Large intestine (tissue), 12 donors: ENCODE measurements at places on chromosomes 6 and 20. TPM values are rescaled to one million over a fixed set of nuclear protein-coding genes. Genes with fewer than 3 reads are reported as not detected.

- no peaks in the 10 kb centered on the region for H3K27me3 ChIP-seq
- H3K36me3 ChIP-seq, result no peaks in the 10 kb centered on the region
- no peaks in the 10 kb centered on the region for H3K4me1 ChIP-seq
- H3K27ac ChIP-seq, result no peak overlapping the region
- DNase-seq, result no peak
Measured at GRCh38 chr6:29425075-29425474, 10.3 kb downstream of the OR12D1 start.

DNA sequence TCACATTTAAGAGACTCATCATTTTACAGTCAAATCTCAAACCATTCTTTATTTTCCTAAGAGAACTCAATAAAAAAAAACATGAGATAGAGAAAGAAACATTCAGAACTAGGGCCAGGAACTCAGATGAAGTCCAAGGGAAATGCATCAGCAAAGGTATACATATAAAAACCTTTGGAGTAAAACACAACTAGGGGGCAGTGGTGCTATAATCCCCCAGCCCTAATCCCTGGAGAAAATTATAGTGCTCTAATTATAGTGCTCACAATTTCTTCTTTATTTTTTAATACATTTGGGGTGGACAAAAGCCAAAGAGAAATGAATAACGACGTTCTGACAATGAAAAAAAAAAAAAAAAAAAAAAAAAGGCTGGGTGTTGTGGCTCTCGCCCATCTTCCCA, 100.6 kb upstream of the EMILIN3 start:
- no peaks in the 10 kb centered on the region for H3K27me3 ChIP-seq
- no peak for DNase-seq
- H3K36me3 ChIP-seq, result peaks cover 46% of the 10 kb centered on the region
- no peaks in the 10 kb centered on the region for H3K4me1 ChIP-seq

GRCh38 chr6:11492464-11493290, 44.9 kb upstream of the TMEM170B start:
- H3K27ac ChIP-seq, result no peak overlapping the region
- DNase-seq, result no peak
- no peaks in the 10 kb centered on the region for H3K27me3 ChIP-seq
- H3K4me3 ChIP-seq, result no peak overlapping the region

DNA sequence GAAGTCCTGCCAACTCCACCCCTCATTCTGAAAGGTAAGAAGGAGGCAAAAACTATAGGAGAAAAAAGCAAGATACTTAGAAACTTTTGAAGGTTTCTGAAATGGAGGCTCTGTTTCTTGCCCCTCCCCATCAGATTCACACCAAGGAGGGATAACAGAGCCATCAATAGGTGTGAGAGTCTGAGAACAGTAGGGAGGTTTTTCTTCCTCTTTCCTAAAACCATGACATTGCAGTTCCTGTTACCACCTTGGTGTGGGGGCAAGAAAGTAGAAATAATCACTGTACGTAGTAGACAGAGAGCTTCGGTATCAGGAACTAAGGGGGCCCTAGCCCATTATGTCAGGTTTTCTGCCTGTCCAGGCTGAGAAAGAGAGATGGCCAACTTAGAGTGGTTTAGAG, 333.3 kb upstream of the SYNCRIP start:
- H3K27me3 ChIP-seq, result no peaks in the 10 kb centered on the region
- no peaks in the 10 kb centered on the region for H3K36me3 ChIP-seq
- no peak overlapping the region for H3K4me3 ChIP-seq
- no peak overlapping the region for H3K27ac ChIP-seq
- no peaks in the 10 kb centered on the region for H3K4me1 ChIP-seq

DNA sequence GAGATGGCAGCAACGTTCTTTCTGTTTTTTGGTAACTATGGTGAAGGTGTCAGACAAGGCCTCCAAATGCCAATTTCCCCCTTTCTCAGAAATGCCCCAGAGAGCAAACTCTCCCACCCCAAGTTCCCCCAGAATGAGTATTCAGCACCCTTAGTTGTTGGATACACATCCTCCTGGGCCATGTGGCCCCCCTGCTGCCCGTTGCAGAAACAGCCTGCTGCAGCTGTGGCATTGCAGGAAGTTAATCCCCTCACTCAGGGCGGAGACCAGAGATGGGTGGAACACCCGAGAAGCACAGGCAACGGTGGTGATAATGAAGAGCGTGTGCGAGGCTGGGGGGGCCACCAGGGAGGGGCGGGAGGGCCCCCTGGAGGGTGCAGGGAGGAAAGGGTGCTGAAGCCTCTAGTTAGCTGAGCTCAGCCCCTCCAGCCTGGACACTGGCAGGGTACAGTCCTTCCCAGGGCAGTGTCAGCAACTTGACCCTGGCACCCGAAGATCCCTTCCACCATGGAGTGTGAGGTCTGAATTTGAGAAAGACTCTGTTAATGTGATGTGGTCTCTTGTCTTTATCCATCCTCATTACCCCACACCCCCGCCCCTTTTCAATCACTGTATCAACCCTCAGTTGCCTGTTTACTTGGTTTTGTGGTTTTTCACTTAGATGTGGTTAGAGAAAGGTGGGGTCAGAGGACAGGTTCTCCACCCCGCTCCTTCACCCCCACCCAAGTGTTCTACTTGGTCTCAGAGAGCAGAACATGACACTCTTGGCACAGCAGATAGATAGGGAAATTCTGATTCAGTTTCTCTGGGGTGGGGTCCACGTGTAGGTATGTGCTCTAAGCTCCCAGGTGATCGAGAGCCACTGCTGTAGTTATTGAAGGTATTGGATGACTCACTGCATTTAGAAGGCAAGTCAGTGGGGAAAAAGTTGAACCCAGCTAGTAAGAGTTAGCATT, 208.8 kb upstream of the SUPT3H start:
- H3K27me3 ChIP-seq, result no peaks in the 10 kb centered on the region
- no peak overlapping the region for H3K4me3 ChIP-seq
- peaks cover 4% of the 10 kb centered on the region for H3K4me1 ChIP-seq
- DNase-seq, result no peak
- no peak overlapping the region for H3K27ac ChIP-seq

DNA sequence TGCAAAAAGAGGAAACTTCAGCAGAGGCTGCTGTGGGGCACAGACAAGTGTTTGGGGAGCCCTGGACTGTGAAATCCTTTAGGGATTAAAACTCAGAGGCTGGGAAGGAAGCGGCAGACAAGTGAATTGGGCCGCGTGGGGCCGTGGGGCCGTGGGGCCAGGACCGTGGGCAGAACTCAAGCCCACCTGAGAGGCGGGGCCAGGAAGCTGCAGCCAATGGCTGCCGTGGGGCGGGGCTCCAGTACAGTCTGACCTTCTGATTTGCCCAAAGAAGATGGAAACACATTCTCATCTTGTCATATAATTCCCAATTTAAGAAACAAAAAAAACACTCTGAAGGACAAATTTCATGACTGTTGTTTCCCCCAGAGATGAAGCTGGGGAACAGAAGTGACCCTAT, 55.4 kb downstream of the ANKRD60 start:
- no peak overlapping the region for H3K4me3 ChIP-seq
- H3K27ac ChIP-seq, result no peak overlapping the region
- H3K27me3 ChIP-seq, result no peaks in the 10 kb centered on the region
- H3K4me1 ChIP-seq, result peaks cover 3% of the 10 kb centered on the region
- no peaks in the 10 kb centered on the region for H3K36me3 ChIP-seq
- no peak for DNase-seq

GRCh38 chr20:45933266-45934045, 1.0 kb upstream of the PCIF1 start:
- peak overlapping the region; percentile 100 for H3K4me3 ChIP-seq
- peaks cover 13% of the 10 kb centered on the region for H3K36me3 ChIP-seq
- H3K27ac ChIP-seq, result peak overlapping the region; percentile 100
- H3K27me3 ChIP-seq, result no peaks in the 10 kb centered on the region

GRCh38 chr6:79808921-79809320, 138.4 kb downstream of the ELOVL4 start:
- DNase-seq, result no peak
- H3K4me3 ChIP-seq, result no peak overlapping the region
- H3K36me3 ChIP-seq, result no peaks in the 10 kb centered on the region

DNA sequence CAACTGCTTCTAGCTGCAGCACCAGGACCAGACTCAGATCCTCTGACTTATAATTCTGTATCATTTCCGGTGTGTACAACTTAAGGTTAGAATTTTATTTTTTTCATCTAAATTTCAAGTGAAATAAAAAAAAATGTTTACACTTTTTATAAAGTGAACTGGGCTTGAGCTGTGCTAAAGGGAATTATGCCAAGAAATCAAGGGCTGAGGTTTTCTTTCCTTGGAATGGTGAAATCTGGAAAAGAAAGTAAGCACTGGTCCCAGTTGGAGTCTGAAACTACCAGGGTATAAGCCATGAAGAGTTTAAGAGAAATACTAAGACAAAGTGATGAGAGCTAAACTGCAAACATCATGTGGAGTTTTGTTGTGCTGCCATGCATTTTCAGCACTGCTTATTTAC, 21.7 kb upstream of the FYN start:
- no peaks in the 10 kb centered on the region for H3K4me1 ChIP-seq
- no peak overlapping the region for H3K4me3 ChIP-seq
- no peak for DNase-seq
- no peak overlapping the region for H3K27ac ChIP-seq
- no peaks in the 10 kb centered on the region for H3K36me3 ChIP-seq

DNA sequence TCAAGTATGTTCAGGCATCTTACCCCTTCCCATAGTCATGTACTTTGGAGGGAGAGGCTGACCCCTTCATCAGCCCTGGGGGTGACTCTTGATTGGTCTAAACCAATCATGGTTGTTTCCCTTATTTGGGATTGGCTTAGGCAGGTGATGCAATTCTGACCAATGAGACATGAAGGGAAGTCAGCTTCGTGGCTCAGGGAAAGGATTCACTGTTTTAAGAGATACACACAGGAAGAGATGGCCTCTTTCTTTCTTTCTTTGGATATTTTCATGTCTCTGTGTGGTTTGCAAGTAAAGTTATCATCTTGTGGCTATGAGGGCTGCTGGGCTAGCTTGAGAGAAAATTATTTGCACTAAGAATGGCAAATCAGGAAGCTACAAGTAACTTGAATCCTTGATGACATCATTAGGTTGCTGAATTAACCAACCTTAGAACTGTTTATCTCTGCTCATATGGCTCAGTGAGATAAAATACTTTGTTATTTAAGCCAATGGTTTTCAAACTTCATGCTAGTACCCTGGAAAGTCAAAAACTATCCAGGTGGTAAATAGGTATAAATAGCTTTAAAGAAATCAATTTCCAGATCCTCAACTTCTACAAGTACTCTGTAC, 144.2 kb upstream of the CENPW start:
- no peaks in the 10 kb centered on the region for H3K4me1 ChIP-seq
- no peak overlapping the region for H3K27ac ChIP-seq
- no peak overlapping the region for H3K4me3 ChIP-seq
- no peak for DNase-seq
- H3K36me3 ChIP-seq, result no peaks in the 10 kb centered on the region

DNA sequence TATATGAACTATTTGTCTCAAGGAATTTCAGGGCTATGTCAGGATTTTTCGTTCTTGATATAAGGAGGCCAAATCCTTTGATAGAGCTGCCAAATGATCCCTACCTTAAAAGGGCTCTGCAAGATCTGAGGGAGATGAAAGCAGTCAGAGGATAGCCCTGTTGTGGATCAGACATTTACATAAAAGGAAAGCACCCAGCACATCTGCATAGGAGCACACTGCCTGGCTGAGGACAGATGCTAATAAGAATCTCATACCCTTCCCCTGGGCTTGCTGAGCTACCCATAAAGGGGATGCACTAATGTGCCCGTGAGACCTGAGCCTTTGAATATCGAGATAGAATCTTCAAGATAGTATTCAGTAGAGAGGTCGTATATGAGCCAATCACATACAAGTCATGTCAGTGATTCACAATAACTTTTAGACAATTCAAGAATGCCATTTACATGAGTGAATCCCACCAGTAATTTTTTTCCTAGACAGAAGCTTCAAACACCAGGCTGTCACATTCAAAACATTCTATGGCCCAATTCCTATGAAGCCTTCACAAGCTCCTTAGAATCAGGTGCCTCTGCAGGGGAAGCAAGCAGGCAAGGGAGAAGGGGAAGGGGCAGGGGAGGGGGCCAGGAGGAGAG, 71.1 kb downstream of the STMND1 start:
- no peaks in the 10 kb centered on the region for H3K4me1 ChIP-seq
- no peaks in the 10 kb centered on the region for H3K27me3 ChIP-seq
- no peak for DNase-seq
- H3K36me3 ChIP-seq, result no peaks in the 10 kb centered on the region

GRCh38 chr20:16415071-16416053, 157.9 kb downstream of the KIF16B start:
- H3K4me1 ChIP-seq, result peaks cover 17% of the 10 kb centered on the region
- H3K27me3 ChIP-seq, result no peaks in the 10 kb centered on the region
- H3K27ac ChIP-seq, result peak overlapping the region; percentile 23

Gene OR2B6
- 0.07 TPM for polyA plus RNA-seq

DNA sequence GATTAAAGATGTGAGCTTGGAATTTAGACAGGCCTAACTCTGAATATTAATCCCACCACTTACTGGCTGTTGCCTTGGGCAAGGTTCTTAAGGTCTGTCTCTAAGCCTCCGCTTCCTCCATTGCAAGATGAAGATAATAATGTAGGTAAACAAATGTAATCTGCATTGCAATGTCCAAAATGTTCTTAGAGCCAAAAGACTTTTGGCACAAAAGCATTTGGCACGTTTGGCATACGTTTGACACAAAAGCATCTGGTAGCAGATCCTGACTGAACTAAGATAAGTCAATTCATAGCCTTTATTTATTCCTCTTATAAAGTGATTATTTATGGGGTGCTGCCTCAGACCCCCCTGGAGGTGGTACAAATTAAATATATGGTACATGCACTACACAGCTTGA, 229.9 kb upstream of the STXBP5 start:
- no peaks in the 10 kb centered on the region for H3K4me1 ChIP-seq
- no peaks in the 10 kb centered on the region for H3K36me3 ChIP-seq
- no peak overlapping the region for H3K27ac ChIP-seq
- H3K27me3 ChIP-seq, result no peaks in the 10 kb centered on the region
- no peak for DNase-seq

- peaks cover 3% of the 10 kb centered on the region for H3K27me3 ChIP-seq
- peaks cover 19% of the 10 kb centered on the region for H3K36me3 ChIP-seq
- peak overlapping the region; percentile 85 for H3K4me3 ChIP-seq
- peak overlapping the region; percentile 88 for H3K27ac ChIP-seq
Measured at GRCh38 chr6:39225946-39226437, 3.3 kb downstream of the KCNK5 start.

Gene ZSCAN31
- 5.2 TPM for polyA plus RNA-seq

Gene EBF4
- polyA plus RNA-seq, result 12.2 TPM

DNA sequence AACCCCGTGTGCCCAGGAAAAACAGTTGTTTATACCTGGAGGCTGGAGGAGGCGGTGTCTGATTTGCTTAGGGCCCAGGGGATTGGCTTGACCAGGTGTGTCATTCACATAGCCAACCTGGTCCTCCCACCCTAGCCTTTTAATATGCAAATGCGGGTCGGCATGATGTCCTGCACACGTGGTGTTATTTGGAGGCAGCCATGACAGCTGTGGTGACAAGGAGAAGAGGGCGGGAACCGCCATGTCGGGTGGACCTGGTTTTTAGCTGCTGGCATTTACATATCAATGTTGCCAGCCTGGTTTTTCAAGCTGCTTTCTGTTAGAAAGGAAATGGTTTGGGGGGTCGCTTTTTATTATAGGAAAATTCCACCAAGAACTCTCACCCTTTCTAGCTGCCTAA, 291.4 kb upstream of the QKI start:
- H3K27ac ChIP-seq, result no peak overlapping the region
- no peaks in the 10 kb centered on the region for H3K36me3 ChIP-seq
- no peak overlapping the region for H3K4me3 ChIP-seq

Gene NKAPL
- 0.90 TPM for polyA plus RNA-seq

GRCh38 chr6:75504465-75505222, 11.0 kb upstream of the FILIP1 start:
- no peak overlapping the region for H3K27ac ChIP-seq
- no peaks in the 10 kb centered on the region for H3K27me3 ChIP-seq

- DNase-seq, result no peak
- no peak overlapping the region for H3K27ac ChIP-seq
- H3K36me3 ChIP-seq, result no peaks in the 10 kb centered on the region
- H3K4me1 ChIP-seq, result no peaks in the 10 kb centered on the region
Measured at GRCh38 chr20:46955601-46956556, 61.2 kb downstream of the EYA2 start.
